ENCODE measurements at places on chromosomes 5 and 9.

DNA sequence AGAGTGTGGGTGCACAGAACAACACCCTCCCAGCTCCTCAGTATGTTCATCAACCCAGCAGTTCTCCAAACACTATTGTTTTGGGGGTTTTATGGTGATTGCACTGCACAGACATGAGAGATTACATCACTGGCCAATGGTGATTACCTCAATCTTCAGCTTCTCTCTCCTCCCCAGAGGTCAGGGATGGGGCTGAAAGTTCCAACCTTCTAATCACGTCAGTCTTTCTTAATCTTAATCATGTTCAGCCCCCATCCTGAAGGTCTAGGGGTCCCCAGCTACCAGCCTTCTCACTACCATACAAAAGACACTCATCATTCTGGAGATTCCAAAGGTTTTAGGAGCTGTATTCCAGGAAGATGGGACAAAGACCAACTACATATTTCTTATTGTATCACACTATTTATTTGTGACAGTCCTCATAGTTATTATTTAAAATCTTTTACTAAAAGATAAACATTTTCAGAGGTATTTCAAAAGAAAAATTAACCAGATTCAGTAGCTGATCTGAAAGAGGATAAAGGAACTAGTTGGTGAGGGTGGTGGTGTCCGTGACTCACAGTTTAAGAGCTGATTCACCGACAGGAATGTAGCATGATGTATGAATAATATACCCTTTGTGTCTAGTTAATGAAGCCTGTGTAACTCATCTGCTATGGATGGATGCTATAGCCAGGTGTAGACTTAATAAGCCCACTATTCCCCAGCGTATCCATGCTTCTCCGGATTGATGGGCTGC is 35.6 kb downstream of the RASEF start:
- DNase-seq, result no peak

GRCh38 chr9:87545858-87546257 is 48.2 kb downstream of the DAPK1 start:
- no peak for DNase-seq

DNA sequence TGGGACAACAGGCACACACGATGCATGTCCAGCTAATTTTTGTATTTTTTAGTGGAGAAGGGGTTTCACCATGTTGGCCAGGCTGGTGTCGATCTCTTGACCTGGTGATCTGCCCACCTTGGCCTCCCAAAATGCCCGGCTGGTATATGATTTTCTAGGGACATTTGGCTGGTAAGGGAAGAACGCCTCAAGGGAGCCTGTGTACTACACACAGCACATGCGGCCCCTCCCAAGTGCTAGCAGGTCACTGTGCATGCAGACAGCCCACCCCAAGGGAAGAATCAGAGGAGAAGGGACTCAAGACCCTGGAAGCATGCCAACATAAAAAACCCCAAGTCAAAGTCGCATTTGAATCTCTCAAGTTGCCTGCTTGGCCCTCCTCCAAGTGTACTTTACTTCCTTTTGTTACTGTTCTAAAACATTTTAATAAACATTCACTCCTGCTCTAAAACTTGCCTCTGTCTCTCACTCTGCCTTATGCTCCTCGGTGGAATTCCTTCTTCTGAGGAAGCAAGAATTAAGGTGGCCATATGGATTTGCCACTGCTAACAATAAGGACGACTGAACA is 24.3 kb upstream of the OTULINL start:
- DNase-seq, result peak; percentile 13

GRCh38 chr9:107386396-107386795 is 103.2 kb downstream of the KLF4 start:
- DNase-seq, result no peak

DNA sequence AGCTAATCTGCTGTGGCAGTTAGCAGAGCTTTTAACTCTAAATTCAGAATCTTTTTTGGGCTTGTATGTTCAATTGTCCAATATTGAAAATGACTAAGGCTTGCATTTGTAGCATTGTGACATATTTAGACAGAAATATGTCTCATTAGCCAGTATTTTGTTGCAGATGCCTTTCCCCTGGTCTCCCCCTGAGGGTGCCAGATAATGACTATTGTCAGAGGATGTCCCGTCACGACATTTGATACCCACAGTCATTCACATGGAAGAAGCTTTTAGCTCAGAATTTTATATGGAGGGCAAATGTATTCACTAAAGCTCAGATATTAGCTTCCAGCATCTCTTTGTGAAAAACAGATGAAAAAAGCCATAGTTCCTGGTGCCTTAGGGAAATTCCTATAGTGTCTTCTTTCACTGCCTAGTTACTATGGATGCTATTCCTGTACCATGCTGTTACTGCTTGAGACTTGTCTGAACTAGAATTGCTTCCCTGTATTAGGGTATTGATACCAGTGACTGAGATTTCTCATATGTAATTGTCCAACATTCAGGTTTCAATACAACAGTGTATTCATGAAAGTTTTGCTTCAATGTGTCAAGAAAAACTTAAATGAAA is 96.2 kb downstream of the CCDC192 start:
- DNase-seq, result no peak

- DNase-seq, result no peak
These were observed 12.6 kb downstream of the CHMP5 start for GRCh38 chr9:33277484-33277883.

- no peak for DNase-seq
These were observed 8.7 kb downstream of the HMGCS1 start for GRCh38 chr5:43304525-43304924.

DNA sequence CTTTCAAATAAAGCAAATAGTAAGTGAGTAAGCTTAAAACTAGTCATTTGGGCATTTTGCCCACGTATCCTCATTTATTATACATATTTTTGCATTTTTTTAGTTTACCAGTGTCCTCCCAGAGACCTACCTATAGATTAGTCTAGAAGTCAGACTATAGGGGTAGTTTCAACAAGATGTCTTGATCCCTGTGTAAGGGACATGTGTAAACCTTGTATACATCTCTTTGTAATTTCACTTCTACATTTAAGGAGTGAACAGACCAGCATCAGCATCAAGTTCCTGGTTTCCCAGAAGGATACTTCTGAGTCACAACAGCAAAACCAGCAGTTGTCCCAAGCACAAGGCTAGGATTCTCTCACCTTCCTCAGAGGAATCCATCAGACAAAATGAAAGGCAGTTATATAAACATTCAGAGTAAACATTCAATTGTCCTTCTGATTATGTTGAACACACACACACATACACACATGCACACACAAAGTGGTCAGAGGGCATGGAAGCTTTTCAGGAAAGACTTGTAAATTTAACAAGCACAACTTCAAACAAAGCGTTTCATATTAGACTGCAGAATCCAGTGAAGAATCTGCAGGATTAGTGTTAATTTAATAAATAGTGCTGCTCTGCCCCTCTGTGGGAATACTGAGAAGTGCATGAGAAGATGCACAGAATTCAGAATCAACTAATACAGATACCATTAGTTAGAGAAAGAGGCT is 55.4 kb downstream of the HINT1 start:
- DNase-seq, result peak; percentile 24

- DNase-seq, result no peak
These were observed at the start of gene PDCD1LG2 for GRCh38 chr9:5510360-5510931. TSS of gene PDCD1LG2 (plus strand) at chr9:5510531. CDS start at chr9:5522547, 12,016 bp downstream.

DNA sequence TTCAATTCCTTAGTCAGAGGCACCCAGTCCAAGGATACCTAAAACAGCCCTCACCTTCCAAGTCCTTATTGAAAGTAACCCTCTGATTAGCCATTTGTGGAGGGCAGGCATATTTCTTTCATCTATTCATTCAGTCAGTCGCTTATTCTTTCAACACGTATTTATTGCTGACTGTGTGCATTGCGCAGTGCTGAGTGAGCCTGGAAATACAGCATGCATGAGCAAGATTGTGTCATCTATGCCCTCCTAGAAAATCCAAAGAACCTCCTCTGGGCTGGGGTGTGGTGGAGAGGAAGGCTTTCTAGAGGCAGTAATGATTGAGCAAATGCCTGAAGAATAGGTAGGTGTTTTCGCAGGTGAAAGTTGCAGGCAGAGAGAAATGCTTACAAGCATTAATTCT is 8.5 kb upstream of the FEM1C start:
- DNase-seq, result no peak

DNA sequence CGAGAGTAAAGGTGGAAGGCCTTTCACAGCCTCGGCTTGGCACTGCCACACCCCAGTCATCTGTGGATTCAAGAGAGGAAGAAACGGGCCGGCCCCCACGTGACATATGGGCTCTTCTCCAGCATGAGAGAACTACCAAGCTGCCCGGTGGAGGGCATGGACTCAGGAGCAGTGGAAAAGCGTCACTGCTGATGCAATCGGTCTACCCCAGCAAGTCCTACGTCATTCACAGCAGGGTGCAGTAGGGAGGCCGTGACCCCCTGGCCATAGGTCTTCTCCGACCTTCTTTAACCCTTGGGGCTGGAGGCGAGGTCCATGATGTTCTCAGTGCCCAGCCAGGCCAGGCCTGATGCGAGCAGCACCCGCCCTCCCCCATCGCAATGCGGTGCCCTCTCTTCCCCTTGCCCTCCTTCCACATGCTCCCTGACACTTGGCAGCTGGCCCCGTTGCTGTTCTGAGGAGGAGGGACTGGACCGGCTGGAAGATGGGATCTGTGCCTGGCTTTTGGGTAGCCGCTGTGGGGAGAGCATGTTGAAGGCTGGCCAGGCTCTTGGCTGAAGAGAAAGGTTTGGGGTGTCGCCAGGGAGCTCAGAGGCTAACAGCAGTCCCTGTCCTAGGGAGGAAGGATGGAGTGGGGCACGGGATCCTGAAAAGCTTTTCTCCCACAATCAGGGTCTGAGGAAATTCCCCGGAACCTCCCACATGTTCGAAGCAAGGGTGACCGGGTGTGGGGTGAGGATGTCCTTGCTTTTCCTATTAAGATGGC is 89.8 kb downstream of the LIFR start:
- DNase-seq, result no peak

DNA sequence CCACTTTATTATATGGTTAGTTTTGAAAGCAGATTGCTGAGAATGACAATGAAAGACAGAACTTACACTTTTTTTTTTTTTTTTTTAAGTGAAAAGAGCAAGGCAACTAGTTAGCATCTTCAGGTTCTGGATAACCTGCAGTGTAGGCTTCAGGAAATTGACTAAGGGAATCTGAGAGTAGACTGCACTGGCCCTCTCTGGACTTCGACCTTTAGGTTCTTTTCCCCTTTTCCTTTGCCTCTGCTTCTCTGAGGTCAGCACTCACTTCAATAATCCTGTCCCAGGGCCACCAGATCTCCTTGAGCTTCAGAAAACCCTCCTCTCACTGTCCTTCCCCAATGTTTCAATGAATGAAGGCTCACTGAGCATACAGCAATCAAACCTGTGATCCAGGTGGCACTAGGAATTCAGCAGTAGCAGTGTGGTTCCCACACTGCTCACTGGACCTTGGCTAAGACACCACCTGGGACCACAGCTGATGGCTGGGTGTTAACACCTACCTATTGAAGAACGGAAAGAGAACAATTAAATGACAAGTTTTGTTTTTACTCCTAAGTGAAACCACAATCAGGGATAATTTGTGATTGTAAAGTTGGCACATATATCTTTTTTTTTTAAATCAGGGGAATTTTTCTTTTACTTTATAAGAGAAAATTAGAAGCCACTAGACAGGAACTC is 85.8 kb upstream of the IL6ST start:
- no peak for DNase-seq

DNA sequence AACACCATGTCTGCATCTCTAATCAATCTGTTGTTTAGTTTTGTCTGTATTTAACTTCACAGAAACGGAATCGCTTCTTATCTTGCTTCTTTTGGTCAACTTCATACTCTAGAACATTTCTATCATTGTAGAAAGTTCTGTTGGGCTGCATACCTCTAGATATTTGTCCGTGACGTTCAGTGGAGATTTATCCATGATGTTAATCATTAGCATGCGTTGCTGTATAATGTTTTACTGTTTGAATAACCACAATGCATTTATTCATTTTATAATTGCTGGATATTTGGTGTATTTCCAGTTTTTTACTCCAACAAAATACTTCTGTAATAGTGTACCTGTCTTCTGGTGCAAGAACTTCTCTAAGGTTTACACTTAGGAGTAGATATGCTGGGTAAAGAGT is 96.2 kb upstream of the GDNF start:
- DNase-seq, result no peak

DNA sequence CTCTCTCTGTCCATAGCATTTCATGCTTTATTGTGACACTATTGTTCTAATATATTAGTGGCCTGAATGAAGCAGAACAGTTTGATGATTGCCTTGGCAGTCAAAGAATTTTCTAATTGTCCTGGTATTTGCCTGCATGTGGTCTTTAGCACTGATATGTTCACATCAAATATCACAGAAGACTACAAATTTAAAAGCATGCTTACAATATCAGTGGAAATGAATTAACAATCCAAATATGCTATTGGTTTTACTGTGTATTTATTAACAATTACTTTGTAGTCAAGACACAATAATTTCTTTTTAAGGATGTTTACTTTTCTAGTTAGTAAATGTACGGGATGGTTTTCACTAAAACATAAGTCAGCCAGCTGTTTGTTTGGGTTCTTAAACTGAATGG is 18.3 kb downstream of the EFNA5 start:
- no peak for DNase-seq

DNA sequence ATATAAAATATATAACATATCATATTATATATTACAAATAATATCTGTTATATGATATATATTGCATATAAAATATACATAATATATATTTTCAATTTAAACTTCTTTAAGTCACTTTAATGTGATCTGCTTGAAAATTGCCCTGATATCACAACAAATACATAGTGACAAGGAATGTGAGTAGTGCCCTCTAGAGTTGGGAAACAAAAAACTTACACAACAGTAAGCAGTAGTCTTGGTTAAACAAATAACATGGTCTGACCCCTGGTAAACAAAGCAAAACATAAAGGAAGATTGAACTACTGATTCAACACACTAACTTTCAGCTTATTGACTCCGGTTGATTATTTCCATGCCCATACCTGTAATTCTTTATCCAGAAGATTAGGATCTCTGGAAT is 188.3 kb upstream of the NMUR2 start:
- DNase-seq, result no peak

DNA sequence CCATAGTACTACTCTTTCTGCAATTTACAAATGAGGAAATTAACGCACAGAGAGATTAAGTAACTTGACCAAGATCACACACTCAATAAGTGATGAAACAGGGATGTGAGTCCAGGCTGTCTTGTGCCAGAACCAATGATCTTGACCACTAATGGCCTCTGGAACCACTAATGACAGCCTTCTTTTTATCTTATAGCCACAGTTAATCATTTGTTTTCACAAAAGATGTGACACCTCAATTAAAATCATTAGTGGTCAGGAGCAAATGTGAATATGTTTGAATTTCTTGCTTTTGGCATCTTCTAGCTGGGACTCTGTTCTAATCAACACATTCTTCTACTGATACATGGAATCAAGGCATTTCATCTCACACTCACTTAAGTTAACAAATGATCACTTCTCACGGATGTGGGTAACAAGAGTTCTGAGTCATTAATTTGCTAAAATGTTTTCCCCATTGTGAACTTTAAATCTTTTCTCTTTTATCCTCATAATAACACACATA is 102.7 kb upstream of the CD180 start:
- DNase-seq, result no peak
